Fibroblast of pulmonary artery (primary cell): ENCODE measurements at places on chromosomes 12 and 14.
A peak's percentile ranks its signal among the peaks of the same experiment; 100 is the strongest.

GRCh38 chr14:23578560-23579310, at the start of gene JPH4:
TSS of gene JPH4 (minus strand) at chr14:23578790. CDS start at chr14:23577453, 1,337 bp downstream.
- no peak for DNase-seq

- DNase-seq: no peak
Observed at GRCh38 chr12:10400829-10401228, 8.7 kb downstream of the KLRC4 start.

DNA sequence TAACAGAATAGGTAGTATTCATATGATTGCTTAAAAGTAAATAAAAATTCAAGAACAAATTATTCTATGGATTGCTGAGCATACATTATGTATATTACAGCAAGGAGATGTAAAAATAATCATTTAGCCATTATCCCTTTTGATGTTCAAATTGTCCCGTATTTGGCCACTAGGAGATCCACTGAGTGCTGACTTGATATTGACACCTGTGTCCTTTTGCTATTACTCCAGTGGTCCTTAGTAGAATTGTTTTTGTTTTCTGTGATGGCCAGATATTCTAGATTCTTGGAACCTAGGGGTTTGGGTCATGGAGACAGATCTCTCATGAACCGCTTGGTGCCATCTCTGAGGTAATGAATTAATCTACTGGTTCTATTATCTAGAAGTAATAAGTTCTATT, 16.8 kb downstream of the ERO1A start:
- DNase-seq: no peak

DNA sequence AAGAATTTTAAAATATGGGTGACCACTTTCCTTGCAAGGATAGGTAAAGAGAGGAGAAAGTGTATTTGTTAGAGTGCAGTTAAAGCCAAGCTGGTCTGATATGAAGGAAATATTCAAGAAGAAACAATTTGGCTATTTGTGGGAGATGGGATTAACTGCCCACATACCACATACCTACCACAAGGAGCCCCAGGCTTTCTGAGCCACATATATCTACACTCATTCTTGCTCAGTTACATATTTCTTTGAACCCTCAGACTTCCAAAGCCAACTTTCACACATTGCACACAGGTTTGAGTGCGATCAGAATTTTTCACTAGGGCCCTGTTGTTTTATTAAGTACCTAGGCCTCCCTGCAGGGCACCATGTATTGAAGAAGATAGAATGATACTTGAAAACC, 330.2 kb downstream of the ZFP36L1 start:
- DNase-seq: no peak

GRCh38 chr12:89349814-89350213, 2.5 kb downstream of the DUSP6 start:
- peak; percentile 87 for DNase-seq

GRCh38 chr14:33617154-33617553, 333.7 kb downstream of the EGLN3 start:
- DNase-seq: peak; percentile 79

DNA sequence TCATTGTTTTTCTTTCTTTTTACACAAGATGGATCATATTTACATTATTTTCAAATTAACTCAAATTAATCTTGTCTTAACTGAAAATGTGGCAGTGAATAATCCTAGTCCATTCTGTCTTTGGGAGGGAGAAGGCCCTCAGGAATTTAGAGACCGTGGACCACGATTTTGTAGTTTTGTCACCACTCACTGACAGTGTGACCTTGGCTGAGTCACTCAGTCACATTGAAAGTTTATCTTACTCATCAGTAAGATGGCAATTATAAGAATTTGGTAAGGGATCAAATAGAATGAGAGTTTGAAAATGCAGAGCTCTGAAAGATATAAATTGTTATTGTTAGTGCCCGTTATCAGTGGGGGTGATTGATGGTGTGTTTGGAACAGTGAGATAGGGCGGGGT, 16.4 kb downstream of the FOXJ2 start:
- DNase-seq: no peak

- DNase-seq: no peak
Observed at GRCh38 chr14:45194964-45195363, 58.0 kb downstream of the MIS18BP1 start.

DNA sequence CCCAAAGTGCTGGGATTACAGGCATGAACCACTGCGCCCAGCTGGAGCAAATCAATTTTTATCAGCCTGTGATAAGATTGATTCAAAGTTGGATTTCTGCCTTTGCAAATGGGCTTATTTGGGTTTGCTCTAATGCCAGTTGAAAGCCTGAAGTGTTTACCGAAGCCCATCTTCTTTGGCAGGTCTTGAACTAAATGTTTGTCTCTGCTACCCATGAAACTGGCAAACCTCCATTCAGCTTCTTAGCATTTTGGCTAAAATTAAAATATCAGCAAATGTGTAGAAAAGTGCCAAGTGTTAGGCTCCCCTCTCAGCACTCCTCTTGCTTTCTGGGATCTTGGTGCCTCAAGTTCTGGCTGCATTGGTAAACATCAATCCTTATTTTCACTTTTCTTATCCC, 61.5 kb downstream of the MGAT4C start:
- no peak for DNase-seq

GRCh38 chr12:42472376-42472775, 117.2 kb downstream of the PRICKLE1 start:
- DNase-seq: no peak

- DNase-seq: no peak
Observed at GRCh38 chr12:130948136-130948535, 5.6 kb upstream of the ADGRD1 start.

DNA sequence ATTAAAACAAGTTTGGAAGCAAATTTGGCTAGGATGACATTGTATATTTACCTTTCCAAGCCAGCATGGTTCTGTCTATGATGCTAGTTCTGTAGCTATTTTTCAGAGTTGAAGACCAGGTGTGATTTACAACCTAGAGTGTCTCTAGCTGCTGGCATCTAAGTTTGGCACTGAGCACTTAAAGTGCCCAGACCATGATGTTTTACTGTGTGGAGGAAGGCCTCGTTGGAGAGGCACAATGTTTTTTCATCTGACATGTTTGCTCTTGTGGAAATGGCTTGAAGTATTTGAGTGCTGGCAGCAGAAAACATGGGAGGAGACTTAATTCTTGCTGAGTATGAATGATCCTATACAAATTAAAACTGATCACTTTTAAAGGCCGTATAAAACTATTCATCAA, 13.0 kb upstream of the C12orf71 start:
- no peak for DNase-seq

DNA sequence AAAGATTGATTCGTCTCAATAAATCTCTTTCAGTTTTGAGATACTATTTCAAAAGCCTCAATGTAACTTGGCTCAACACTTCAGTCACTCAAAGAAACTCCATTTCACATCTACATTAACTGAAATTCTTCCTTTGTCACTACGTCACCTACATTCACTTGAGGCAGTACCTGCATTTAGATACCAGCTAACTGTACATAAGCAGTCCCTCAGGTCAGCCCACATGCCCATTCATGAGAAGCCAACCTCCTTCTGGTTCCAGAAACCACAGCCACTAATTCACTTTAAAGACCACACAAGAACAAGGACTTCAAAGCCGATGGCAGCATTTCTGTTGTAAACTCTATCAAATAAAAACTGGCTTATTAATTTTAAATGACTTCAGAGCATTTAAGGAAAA, 43.0 kb downstream of the SETD3 start:
- DNase-seq: no peak

DNA sequence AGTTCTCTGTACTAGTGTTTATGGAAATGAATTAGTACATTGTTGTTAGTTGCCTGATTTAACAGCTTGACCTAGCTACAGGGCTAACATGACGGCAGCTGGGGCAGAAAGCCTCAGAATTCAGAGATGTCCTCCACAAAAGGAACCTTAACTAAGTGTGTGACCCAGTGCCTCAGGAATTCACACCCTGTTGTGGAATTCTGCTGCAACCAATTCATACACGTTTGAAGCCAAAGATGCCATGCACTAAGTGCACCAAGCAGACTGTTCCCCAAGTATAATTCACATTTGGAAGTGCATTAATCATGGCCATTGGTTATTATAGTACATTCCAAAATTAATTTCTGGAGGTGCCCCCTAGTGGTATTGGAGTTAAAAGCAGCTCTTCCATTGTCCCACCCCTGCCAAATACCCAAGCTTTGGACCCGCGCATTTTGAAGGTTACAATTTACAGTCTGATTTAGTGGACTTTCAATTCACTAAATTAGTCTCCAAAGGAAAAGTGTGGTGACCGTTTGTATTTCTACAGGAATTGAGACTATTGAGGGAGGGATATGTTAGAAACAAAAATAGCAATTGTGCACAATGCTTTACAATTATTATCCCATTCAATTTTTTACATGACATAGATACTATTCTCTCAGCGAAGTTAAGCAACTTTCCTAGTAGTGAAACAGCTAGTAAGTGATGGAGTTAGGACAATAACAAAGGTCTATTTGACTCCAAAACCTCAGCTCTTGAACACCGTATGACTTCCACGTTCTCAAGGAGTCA, 85.9 kb downstream of the PAX9 start:
- peak; percentile 0 for DNase-seq

DNA sequence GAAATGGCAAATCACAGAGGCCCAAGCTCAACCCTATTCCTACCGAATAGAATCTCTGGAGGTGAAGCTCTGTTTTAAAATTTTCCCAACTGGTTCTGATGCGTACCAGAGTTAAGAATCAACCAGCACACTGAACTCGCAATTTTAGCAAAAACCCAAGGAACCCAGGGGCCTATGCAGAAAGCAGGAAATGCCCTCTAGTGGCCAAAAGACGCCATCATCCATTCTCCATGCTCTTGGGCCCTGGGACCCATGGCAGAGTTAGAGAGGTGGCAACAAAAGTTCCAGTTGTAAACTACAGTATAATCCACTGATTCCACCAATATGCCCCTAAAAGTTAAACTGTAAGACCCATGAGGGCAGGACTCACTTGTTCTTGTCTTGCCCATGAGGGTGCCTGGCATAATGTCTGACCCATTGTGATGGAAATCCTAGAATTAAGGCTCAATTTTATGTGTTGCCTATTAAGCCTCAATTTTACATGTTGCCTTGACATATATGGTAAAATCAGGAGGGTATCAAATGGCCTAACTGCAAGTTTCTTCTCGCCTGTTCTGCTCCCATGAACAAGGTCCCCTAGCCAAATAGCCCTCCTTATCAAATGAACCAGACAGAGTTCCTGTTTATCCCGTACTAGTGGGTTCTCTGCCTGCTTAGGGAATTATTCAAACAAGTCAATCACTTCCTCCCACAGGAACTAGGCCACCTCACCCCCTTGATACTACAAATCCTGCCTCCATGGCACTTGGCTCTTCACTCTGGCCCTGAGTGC, 137.5 kb upstream of the CPM start:
- DNase-seq: peak; percentile 80

DNA sequence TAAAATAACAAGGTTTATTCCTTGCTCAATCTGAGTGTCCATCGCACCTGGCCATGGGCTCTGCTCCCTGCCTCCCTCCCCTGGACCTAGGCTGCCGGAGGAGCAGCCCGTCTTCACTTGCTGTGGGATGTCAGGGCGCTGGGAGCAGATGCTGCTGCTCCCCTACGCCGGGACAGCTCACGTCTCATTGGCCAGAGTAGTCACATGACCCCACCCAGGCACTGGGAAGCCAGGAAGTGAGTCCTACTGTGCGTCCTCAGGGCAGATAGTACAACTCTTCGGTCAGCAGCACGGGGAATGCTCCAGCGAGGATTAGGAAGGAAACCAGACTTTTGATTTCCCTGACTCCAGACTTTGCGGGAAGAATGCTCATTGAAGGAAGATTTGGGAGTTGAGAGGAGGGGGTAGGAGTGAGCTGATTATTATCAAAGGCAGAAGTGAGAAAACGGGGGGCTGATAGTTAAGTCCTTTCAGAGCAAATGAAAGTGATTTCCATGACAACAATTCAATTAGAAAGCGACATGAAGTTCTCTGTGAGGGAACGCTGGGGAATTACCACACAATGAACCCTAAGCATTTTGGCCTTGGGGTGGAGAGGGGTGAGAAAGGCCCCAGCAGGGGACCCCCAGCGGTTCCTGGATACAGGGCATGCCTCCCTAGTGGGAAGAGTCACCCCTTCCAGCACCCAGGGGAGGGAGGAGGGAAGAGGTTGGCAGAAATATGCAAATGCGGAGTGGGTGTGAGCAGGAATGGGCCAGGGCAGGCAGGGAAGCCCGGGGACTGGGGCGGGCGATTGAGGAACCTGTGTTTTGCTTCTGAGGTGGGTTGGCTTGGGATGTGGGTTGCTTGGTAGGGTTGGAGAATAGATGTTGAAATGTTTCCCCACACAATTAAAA, 215.5 kb downstream of the AACS start:
- no peak for DNase-seq

GRCh38 chr12:70110085-70110484, 133.1 kb upstream of the CNOT2 start:
- DNase-seq: no peak

DNA sequence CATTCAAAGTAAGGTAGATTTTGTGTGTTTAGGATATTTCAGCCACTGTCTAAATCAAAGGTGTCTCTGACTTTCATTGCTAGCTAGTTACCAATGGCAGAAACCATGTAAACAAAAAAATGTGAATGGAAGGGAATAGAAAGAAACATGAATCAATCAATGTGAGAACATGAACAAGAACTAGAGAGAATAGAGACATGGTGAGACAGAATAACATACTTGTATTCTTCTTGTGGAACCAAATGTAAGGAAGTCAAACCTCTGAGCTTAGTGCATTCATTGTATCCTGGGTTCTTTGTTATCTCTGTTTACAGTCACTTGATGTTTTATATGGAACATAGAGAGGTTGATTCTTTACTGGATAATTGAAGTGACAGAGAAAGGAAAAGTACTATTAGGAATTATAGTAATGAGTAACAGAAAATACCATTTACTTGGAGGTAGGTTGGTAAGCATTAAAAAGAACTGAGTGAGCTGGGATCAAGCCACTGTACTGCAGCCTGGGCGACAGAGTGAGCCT, 2.6 kb upstream of the WNK1 start:
- no peak for DNase-seq

GRCh38 chr14:65333943-65334687, 78.4 kb upstream of the FUT8 start:
- DNase-seq: peak; percentile 71

- DNase-seq: no peak
Observed at GRCh38 chr14:68477461-68478085, 315.3 kb downstream of the ZFP36L1 start.

GRCh38 chr12:119182701-119183493, 4.2 kb downstream of the HSPB8 start:
- peak; percentile 82 for DNase-seq

DNA sequence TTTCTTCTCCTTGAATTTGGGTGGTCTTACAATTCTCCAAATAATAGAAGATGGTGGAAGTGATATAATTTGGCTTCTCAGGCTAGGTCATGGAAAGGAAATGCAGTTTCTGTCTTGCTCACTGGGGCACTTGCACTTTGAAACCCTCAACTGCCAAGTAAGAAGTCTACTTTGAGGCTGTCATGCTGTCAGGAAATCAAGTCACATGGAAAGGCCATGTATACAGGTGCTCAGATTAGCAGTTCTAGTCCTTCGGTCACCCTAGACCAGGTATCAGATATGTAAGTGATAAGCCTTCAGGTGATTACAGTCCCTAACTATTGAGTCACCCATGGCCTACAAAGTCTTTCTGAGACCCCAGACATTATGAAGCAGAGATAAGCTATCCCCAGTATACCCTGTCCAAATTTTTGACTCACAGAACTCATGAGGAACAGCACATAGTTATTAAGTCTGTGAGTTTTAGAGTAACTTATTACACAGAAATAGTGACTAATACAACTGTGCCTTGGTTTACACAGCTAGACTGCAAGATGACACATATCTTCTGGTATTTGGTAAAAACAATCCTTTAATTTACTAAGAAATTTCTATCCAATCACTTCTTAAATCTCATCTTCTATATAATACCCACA, 26.3 kb upstream of the BBS10 start:
- no peak for DNase-seq
